AG04449 (cell line): ENCODE measurements at places on chromosomes 4 and X.

- DNase-seq: no peak
Measured at GRCh38 chr4:40314951-40315350, 20.2 kb upstream of the CHRNA9 start.

DNA sequence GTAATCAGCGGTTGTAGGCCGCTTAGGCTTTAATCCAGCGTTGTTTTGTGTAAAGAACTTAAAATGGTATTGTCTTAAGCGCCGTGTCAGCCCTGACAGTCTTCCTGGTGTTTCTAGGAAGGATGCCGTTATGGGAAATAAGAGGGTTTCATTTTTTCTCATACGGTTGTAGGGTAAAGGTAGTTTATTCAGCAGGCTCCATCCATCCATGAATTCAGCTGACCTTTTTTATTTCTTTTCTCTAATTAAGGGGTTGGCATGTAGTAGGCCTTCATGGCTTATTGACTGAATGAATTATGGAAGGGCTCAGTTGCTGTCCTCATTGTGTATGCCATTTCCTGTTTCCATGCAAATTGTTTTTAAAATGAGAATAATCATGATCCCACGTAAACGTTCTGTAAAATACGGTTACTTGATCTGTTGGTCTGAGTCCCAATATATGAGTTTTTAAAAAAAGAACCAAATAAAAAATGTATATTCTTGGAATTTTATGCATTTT lies 693 bp downstream of the OCIAD1 start:
- no peak for DNase-seq

DNA sequence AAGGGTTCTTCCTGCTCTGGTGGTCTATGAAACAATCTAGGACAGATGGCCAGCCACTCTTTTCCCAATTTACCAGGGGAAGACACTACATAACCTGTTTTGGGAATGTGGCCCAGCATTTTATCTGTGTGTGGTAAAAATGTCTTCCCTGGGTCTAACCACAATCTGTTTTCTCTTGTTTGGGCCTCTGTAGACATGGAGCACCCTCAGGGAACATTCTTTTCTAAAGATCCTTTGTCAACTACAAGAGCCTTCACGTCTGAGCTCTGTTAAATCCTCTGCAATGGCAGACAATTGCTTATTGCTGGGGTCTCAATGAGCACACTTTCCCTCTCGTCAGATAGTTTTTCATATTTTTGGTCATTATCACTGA lies 35.5 kb downstream of the PLAC1 start:
- DNase-seq: no peak

GRCh38 chr4:94595880-94596483 lies 144.2 kb downstream of the PDLIM5 start:
- DNase-seq: no peak

GRCh38 chrX:119895843-119896326 lies at the start of gene AKAP14:
Gene AKAP14 (plus strand): TSS chrX:119895893. CDS start chrX:119903224, 7,331 bp downstream.
- DNase-seq: no peak
